ENCODE measurements at places on chromosomes 5 and 9.
A peak's percentile ranks its signal among the peaks of the same experiment; 100 is the strongest.

- peak; percentile 25 for DNase-seq
Measured at GRCh38 chr5:74866596-74867162, 492 bp upstream of the FAM169A start.

- no peak for DNase-seq
Measured at GRCh38 chr5:6770826-6771607, 57.8 kb downstream of the TENT4A start.

DNA sequence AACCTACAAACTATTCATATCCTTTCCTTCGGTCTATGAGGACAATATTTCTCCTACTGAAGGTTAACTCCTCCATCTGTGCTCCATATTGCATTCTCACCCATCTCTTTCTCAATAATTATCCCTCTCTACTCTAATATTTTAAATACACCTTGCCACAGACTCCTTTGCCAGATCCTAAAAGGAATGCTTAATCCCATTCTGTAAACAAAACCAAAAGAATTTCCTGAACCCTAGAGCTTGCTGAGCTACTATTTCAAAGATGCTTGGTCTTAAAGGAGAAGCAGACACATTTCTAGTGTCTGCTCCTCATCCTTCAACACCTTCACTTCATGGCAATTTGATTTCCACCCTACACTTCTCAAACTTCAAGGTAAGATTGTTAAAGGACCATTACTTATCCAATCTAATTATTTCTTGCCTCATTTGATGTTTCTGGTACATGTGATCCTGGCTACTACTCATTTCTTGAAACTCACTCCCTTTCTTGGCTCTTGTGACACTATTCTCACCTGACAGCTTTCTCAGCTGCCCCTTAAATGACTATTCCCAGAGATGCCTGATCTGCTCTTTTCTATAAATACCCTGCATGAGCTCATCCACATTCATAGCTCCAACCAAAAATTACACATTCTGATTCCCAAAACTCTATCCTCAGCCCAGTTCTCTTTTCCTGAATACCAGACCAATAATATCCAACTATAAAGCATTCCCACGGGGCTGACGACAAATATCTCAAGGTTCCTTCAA lies 20.2 kb downstream of the HOMER1 start:
- no peak for DNase-seq

DNA sequence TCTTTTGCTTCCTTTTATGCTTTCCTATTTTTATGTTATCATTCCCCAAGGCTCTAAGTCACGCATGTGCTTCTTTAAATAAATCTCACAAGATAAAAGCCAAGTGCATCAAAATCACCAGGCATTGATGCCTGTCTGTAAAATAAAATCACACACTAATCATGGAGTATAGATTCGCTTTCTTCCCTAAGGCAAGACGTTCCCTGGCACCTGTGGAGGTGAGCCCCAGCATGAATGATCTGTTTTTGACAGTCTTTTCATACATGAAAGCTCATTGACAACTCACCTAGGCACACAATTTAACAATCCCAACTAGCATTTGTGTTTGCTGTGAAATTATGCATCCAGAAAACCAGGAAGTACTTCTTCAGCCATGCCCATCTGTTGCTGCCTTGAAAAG lies 146.9 kb upstream of the DMAC1 start:
- no peak for DNase-seq

DNA sequence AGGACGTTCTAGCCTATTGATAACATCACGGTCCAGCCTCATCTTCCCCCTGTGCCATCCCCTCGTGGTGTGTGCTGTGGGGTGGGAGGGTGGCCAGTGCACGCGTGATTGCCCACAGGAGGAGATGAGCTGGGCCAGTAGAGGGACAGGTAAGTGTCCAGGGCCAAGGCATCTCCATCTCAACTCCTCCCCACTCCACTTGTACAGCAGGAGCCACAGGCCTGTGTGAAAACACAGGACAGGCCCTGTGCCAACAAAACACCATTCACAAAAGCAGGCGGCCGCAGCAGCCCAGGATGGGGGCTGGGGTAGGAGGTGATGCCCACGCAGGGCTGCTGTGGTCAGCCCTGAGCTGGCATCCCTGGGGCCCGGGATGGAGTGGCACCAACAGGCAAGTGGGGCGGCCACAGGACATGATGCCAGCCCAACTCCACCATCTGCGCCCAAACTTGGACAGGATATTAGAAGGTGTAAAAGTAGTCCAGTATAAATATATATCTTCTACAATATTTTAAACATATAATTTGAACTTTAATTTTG lies 32.6 kb downstream of the TPPP start:
- no peak for DNase-seq

- DNase-seq, result no peak
Measured at GRCh38 chr5:176642675-176643490, 4.4 kb upstream of the TSPAN17 start.

DNA sequence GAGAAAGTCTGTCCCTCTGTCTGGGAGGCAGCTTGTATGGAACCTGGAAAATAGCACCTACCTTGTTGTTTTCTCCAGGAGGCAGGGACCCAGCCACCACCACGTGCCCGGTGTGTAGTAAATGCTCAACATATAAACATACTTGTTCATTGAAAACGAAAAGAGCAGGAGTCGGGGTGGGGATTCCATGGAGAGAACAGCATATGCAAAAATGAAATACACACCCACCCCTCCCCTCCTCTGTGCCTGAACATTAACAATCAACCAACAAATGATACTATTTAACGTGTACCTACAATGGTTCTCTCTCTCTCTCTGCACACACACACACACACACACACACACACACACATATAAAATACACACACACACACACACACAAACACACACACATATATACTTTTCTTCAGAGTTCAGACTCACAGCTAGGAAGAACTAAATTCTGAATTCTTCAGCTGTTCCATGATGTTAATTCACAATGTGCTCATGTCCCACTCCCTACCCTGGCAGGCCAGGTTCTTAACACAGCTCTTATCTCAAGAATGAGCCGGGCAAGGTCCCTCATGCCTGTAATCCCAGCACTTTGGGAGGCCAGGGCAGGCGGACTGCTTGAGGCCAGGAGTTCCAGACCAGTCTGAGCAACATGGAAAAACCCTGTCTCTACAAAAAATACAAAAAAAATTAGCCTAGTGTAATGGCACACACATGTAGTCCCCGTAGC lies 16.3 kb upstream of the DENND1A start:
- no peak for DNase-seq

DNA sequence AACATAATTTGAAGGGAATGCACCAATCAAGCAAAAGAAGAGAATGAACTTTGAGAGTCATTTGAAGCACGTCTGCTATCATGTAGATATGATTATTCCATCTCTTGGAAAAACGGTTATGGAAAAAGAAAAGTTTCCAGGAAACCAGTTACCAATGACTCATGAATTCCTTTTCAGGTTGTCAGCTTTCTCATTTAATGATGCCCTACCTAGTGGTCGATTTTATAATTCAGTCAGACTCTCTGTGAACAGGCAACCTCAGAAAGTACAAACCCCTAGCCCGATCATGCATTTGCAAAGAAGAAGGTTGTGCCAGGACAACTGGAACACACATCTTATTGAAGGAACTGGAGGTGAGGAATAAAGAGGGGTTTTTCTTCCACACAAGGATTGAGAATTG lies 355.1 kb upstream of the GRIA1 start:
- DNase-seq, result no peak

- no peak for DNase-seq
Measured at GRCh38 chr9:71896761-71897160, 14.2 kb downstream of the ABHD17B start.

DNA sequence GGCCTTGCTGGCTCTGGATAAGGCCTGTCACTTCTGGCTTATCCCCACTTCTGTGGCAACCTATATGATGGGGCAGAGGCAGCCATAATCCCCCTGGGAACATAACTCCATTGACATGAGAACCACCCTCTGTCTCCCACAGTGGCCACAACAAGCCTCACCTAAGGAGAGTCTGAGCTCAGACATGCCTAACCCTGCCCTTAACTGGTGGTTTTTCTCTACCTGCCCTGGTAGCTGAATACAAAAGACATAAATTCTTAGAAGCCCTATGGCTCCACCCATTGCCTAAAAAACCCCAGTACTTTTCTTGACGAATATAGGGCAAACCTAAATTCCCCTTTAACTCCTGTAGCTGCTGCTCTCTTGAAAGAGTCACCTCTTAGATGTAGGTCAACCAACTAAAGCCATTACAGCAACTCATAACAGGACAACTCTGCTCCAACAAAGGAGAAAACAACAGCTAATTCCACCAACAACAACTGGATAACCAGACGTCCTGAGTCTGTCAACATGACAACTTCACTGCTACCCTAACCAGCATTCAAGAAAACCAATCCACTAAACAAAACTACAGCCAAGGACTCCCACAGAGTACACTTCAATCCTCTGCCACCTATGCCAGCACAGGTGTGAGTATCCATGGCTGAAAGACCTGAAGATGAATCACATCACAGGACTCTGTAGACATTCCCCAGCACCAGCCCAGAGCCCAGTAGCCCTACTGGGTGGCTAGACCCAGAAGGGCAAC lies 427.7 kb downstream of the PRELID2 start:
- no peak for DNase-seq

- DNase-seq, result no peak
Measured at GRCh38 chr5:81639556-81639955, 111.3 kb downstream of the SSBP2 start.

DNA sequence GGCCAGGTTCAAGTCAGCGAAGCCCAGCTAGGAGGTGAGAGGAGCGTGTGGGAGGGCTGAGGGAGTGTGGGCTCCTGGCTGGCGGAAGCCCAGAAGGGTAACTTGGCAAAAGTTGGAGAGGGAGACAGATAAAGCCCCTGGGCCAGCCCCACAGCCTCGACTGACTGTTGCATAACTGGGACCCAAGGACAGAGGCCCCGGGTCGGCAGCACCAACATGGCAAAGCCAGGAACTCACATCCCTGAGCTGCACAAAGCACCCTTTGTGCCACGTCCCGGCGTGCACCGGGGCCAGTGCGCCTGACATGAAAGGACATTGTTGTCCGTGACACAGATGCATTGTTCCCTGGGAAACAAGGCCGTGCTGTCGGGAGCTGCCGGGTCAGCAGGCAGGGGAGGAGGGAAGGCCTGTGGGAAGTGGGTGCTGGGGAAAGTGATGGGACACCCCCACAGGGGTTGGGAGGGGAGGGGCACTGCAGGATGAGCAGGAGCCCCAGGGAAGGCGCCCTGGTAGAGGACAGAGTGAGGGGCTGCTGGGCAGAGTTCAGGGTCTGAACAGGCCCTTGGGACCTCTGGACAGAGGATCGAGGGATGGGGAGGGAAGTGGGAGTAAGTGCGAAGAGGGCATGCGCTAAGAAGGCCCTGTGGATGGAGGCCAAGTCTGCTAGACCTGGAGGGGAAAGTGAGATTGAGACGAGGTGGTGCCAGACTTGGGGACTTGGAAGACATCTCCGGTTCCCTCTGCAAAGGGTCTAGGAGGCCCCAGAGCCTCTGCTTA lies 13.0 kb upstream of the DPM2 start:
- DNase-seq, result no peak
